Foreskin keratinocyte (primary cell): ENCODE measurements at places on chromosomes 6 and 20. TPM values are rescaled to one million over a fixed set of nuclear protein-coding genes. Genes with fewer than 3 reads are reported as not detected.

GRCh38 chr6:124517339-124517738, 444.9 kb upstream of the RNF217 start:
- no peak for DNase-seq

- DNase-seq: no peak
These were observed 3.7 kb downstream of the FOXF2 start for GRCh38 chr6:1392813-1393640.

GRCh38 chr20:36175016-36175415, 20.5 kb downstream of the EPB41L1 start:
- no peak for DNase-seq

DNA sequence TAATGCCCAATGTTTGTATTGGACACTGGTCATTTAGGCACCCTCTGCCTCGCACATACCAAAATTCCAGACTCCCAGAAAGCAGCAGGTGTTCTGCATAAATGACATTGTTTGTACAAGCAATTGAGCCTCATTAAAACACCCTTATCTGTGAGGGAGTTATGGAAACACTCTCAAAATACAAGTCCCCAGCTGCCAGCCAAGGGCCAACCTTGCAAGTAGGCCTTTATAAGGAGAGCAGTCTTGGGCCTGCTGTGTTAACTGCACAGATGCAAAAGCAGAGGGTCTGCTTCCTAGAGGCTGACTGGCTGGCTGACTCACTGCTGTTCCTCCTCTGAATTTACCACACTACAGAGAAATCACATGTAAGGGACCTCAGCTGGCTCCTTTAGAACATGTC, 150.4 kb upstream of the HMGN3 start:
- no peak for DNase-seq

DNA sequence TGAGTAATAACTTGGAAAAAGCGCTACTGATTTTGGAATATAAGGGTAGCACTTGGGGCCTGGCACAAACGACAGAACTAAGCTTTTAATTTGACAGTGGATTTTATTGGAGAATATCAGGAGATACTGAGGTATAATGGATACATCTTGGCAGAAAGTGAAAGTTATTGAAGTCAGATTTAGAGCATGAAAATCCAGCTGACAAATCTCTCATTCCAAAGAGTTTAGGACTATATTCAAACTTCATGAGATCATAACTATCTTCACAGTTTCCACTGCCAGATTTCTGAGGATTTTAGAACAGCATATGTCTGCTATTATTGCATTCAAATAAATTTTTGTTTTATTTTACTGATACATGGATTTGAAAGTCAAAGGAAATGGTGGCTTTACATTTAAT, 132.3 kb upstream of the THEMIS start:
- no peak for DNase-seq

- DNase-seq: no peak
These were observed 72.2 kb downstream of the CDH26 start for GRCh38 chr20:60030471-60030870.

GRCh38 chr20:2516399-2516798, 7.7 kb upstream of the ZNF343 start:
- DNase-seq: no peak

- DNase-seq: no peak
These were observed at the start of gene TNFRSF6B for GRCh38 chr20:63696628-63697356. Gene TNFRSF6B (plus strand): TSS chr20:63696652. CDS start chr20:63696768, 116 bp downstream.

DNA sequence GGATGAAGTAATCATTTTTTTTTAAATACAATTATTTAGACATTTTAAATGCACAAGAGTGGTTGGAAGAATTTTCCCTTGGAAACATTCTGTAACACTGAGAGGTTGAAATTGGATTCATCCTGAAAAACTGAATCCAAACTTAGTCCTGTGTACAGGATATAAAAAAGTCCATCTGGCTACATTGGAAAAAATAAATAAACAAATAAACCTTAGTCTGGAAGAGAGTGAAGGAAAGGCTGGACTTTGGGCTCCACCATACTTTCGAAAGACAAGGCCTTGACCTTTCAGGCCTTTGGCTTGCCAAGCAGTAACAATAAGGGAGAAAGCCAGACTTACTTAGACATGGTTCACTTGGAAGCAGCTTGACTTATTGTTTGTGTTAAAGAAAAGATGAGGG, 664.3 kb downstream of the TENT5A start:
- no peak for DNase-seq

DNA sequence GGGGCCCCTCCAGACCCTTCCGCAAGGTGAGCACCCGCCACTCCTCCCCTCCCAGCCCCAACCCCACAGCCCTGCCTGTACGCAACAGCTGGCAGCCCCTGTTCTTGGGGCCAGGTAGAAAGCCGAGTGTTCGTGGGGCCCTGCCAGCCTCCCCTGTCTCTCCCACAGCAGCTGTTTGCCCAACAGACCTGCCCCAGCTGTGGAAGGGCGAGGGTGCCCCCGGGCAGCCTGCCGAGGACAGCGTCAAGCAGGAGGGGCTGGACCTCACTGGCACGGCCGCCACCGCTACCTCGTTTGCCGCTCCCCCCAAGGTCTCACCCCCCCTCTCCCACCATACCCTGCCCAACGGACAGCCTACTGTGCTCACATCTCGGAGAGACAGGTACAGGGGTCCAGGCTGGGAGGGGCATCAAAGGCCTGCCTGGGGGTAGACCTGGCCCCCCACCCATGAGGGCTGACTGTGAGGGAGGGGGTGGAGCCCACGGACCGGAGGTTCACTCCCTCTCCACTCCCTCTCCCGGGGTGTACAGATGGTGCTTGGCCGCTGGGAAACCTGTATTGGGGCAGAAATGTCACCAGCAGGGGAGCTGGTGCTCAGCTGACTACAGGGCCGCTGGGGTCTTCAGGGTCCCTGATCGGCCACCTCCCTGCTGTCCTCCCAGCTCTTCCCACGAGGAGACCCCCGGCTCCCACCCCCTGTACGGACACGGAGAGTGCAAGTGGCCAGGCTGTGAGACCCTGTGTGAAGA, 41.1 kb downstream of the FOXP4 start:
- no peak for DNase-seq

- DNase-seq: no peak
These were observed 4.6 kb downstream of the SIRPG start for GRCh38 chr20:1652960-1653359.

DNA sequence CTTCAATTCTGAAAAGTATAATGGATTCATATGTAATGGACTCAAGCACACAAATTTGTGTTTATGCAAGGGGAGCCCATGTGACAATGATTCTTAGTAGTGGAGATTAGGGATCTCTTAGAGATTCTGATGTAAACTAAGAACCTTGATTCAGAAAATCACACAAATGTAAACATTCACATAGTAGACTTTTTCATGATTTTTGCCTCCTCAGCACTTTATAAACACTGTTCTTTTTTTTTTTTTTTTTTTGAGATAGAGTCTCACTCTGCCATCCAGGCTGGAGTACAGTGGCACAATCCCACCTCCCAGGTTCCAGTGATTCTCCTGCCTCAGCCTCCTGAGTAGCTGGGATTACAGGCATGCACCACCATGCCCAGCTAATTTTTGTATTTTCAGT, 170.1 kb upstream of the PLCB4 start:
- DNase-seq: no peak

- DNase-seq: no peak
These were observed 74.0 kb downstream of the ZDHHC14 start for GRCh38 chr6:157454762-157455714.

DNA sequence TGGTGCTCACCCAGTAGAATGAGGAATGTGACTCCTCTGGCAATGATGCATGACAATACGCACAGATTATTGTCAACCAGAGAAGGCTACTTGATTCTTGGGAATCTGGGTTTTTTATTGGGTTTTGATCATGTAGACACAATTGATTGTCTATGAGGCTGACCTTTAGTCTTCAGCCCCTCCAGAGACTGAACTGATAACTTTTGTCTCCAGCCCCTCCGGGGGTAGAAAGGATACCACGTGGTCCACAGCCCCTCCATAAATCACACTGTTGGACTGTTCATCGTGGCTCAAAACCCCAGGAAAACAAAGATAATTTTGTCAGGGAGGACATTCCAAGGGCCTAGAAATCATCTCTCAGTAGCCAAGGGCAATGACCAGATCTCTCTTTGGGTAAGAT, 57.5 kb upstream of the ADGRF5 start:
- DNase-seq: no peak

DNA sequence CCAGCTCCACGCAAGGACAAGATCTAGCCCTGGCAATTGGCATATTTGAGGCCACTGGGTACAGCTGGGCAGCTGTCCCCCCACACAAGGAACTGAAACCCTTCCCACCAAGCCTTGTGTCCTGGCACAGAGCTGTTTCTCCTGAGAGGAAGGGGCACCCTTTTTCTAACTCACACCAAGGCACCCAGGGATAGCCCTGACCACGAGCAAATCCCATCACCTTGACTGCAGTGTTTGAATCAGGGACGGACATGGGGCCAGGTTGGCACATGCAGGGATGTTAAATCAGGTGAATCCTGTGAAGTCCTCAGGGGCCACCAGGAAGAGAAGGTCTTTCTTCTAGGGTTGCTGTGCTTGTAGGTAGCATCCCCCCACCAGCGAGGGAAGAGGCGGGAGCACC, 246.6 kb downstream of the PREX1 start:
- DNase-seq: no peak

DNA sequence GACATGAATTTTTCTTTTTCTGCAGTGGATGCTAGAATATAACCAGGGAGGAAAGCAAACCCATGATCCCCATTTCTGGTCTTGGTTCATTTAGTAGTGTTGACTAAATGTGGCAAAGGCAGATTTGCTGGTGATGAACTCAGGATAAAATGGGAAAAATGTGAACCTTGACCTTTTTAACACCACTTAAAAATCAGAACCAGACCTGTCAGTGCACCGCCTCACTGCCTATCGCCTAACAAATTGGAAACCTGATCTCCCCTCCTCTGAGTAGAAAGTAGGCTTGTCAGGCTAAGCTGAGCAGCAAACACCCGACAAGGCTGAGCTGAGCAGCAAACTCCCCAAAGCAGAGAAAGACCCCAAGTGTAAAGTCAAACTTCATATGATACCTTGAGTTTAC, 254.8 kb downstream of the FOXC1 start:
- DNase-seq: no peak

- DNase-seq: no peak
These were observed 569.7 kb downstream of the NKAIN2 start for GRCh38 chr6:124373386-124373785.

DNA sequence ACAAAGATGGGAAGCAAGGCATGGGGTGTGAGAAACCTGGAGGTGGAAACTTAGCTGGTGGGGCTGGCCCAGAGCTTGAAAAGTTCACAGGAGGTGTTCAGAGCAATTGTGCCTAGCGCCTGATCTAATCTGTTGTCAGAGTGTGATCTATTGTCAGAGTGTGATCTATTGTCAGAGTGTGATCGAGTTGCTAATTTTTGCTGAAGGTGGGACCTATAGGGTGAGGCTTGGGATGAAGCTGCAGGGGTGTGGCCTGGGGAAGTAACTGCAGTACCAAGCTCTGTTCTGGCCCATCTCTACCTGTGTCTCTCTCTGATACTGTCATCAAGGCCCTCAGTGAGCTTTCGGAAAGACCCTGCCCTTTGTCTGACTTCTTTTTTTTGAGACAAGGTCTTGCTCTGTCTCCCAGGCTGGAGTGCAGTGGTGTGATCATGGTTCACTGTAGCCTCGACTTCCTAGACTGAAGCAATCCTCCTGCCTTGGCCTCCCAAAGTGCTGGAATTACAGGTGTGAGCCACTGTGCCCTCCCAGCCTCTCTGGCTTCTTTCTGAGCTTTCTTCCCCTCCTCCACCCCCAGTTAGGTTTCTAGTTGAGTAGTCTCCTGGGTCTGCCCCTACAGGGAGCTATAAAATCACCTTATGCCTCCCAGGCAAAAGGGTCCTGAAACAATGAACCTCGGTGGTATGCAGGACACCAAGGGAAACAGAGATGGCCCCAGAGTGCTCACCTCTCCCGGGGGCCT, 150.8 kb upstream of the RNF24 start:
- DNase-seq: no peak

GRCh38 chr6:23021487-23021886, 452.1 kb downstream of the HDGFL1 start:
- DNase-seq: no peak

DNA sequence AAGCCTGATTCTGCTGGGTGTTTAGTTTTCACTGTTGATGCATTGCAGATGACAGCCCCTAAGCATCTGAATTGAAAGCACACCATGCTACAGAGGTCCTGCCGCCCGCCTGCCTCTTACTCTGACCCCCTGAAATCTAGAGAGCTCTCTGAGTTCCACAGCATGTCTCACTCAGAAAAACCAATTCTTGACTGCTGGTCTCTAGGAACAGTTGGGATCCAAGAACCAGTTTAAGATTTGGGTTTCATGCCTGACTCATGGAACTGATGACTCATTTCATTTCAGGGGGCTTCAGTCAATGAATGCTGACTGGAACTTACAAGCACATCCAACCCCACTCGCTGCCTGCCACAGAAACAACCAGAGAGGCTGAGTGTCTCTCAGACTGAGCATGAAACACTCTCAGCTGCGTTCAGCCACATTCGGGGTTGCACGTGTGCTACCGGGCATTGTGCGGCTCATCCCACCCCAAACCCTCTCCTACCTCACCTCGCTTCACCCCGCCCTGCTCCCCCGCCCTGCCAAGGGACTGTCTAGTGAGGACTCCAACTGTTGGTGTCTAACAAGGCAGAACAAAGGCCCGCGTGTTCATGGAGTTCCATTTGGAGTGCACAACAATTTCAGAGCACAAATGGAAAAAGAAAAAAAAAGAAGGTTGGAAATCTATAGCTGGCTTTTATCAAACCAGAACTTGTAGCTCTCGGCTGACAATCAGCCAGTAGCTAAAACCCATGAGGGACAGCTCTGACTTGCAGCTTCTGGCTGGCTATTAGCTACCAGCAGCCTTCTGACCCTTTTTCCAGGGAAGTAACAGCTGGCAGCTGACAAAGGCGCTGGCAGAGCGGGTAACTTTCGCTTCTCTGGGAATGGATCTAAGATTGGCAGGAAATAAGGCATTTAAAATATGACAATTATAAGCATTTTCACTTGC, 20.0 kb upstream of the TRAF3IP2 start:
- DNase-seq: peak; percentile 41

- DNase-seq: peak; percentile 42
These were observed 129.6 kb downstream of the CEBPB start for GRCh38 chr20:50320005-50320900.

- DNase-seq: no peak
These were observed 31.7 kb upstream of the MAP3K4 start for GRCh38 chr6:160959726-160960435.

PERP gene
- 293 and 297 TPM in 2 replicates for total RNA-seq

FAM210B gene
- total RNA-seq: 20.7 and 24.1 TPM in 2 replicates

B3GAT2 gene
- total RNA-seq: not detected in 2 replicates

TXNDC5 gene
- total RNA-seq: 157 and 159 TPM in 2 replicates

CFB gene
- total RNA-seq: 0.34 and 0.92 TPM in 2 replicates

NRSN1 gene
- total RNA-seq: not detected in 2 replicates

NUP43 gene
- total RNA-seq: 36.3 and 37.6 TPM in 2 replicates

TSPO2 gene
- not detected in 2 replicates for total RNA-seq

PBOV1 gene
- total RNA-seq: not detected in 2 replicates

NKX2-4 gene
- total RNA-seq: not detected in 2 replicates

XKR7 gene
- total RNA-seq: not detected in 2 replicates

GGTLC1 gene
- total RNA-seq: not detected in 2 replicates

RBPJL gene
- not detected in 2 replicates for total RNA-seq

PPP1R3G gene
- 0.07 and 0.10 TPM in 2 replicates for total RNA-seq

MLN gene
- total RNA-seq: not detected in 2 replicates

TNNC2 gene
- not detected in 2 replicates for total RNA-seq
